ENCODE measurements at places on chromosomes 11 and 22.

DNA sequence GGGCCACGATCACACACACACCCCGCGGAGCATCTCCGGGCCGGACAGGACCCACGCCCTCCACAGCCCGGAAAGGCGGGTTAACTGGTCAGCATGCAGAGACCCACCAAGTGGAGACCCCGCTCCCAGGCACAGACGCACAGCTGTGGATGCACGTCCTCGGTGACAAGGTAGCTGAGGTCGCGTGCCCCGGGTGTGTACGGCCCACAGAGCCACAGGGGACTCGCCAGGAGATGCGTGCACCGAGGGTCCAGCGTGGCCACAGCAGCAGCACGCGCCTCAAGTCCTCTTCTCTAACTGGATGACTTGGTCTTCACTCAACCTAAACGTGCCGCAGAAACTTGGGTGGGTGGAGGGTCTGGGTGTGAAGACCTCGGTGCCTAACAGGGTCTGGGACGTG lies 5.5 kb downstream of the H19 start:
- no peak for DNase-seq

- DNase-seq, result no peak
Measured at GRCh38 chr22:27300536-27301285, 500.8 kb downstream of the MN1 start.

GRCh38 chr11:71998649-71999310 lies at the start of gene IL18BP:
Gene IL18BP, plus strand, starts transcription at chr11:71998909. Its CDS starts 1,076 bp downstream, at chr11:71999985.
- DNase-seq, result peak; percentile 36

DNA sequence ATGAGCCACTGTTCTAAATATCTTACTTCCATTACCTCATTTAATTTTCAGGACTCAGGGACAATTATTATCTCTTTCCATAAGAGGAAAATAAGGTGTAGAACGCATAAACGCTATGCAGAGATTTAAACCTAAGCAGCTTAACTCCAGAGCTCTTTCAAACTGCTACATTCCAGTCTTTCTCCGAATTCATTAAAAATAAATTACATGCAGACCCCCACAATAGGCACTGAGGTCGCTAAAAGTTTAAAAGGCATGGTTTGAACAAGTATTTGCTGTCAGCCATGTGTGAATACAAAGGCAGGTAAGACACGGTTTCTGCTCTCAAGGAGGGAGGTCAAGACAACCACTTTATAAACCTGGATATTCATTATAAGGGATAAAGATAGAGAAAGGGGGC lies 983 bp downstream of the NARS2 start:
- DNase-seq, result no peak

- DNase-seq, result no peak
Measured at GRCh38 chr11:100863080-100863581, 176.0 kb downstream of the ARHGAP42 start.

GRCh38 chr22:41976961-41977566 lies 7.8 kb downstream of the SEPTIN3 start:
- DNase-seq, result no peak

DNA sequence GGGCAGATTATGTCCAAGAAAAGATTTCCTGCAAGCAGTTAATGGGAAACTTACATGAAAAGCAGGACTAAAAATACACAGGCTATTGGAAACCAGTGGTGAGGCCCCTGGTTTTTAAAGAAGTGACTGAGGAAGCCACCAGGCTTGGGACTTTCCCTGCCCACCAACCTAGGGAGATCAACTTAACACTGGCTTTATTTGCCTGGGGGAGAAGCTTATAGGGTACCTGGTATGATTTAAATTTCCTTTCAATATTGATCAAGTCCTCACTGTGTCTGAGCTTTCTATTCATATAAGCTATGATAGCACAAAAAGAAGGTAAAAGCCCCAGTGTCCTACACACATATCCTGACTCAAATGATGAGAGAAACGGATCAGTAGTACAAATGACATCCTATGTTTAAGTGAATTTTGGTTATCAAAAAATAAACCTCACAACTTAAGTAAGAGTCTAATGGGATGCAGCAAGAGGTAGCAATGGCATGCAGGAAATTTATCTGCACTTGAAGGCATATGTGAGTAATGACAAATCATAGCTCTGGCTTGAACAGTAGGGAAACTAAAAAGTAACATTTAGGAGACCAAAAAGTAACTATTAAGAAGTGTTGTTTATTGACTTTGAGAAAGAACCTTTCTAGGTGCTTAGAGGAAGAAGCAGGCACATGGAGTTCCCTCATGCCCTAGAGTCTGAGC lies 85.3 kb downstream of the GAB2 start:
- DNase-seq, result no peak

- no peak for DNase-seq
Measured at GRCh38 chr11:2539371-2540222, 94.8 kb downstream of the KCNQ1 start.
